ENCODE measurements at places on chromosomes 2 and 18. TPM values are rescaled to one million over a fixed set of nuclear protein-coding genes. Genes with fewer than 3 reads are reported as not detected.

SP3 gene
- 147 TPM for total RNA-seq

DNA sequence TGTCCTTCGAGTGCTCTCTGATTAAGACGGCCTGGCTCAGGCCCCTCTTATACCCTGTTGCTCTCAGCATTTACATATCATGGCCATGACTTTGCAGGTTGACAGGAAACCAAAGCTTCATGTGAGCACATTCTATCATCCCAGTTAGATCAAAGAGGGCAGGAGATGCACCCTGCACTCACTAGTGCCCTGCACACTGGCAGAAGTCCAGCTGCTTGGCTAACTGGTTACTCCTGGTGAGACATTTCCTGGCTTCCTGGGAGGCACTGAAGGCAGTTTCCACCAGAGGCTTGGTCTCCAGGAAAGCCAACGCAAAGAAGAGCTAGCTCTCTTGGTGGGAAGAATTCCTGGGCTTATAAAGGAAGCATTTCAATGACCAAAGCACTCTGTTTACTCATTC, 66.3 kb downstream of the LIPG start:
- no peak overlapping the region for H3K27ac ChIP-seq
- H3K4me3 ChIP-seq, result no peak overlapping the region
- peaks cover 9% of the 10 kb centered on the region for H3K4me1 ChIP-seq
- H3K36me3 ChIP-seq, result no peaks in the 10 kb centered on the region

GRCh38 chr2:215611609-215612386, 175.9 kb upstream of the FN1 start:
- H3K27me3 ChIP-seq, result no peaks in the 10 kb centered on the region
- H3K36me3 ChIP-seq, result no peaks in the 10 kb centered on the region
- no peak overlapping the region for H3K27ac ChIP-seq
- no peaks in the 10 kb centered on the region for H3K4me1 ChIP-seq

MC2R gene
- not detected for total RNA-seq

DNA sequence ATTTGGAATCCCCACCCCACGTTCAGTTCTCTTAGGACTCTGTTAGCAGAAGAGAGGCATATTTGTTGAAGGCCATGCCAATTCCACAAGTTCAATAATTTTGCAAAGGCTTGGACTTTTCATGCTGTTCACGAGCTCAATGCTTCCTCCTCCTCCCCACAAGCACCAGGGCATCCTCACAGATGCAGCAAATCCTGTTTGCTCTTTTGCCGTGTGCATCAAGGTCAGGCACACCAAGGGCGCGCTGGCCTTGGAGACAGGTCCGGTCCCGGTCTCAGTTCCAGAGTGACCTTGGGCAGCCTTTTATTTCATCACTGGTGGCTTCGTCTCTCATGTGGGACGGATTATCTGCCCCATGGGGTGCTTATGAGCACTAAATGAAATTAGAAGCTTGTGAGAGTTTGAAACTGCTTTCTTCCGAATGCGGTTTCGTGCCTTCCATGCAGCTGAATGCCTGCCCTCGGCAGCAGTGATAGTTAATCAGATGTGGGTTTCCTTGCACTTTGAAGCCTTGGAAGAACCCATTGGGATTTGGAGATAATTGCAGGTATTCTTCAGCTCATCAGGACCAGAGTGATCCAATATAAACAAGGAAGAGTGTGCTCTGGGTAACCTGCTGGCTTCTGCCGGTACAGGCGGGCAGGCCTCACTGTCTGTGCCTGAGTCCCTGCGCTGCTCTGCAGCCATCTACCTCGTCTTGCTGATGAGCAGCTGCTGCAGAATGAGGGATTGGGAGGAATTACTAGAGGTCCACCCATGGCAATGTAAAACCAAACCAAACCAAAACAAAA, 140.8 kb downstream of the SH3BP4 start:
- H3K27me3 ChIP-seq, result no peaks in the 10 kb centered on the region
- no peak for DNase-seq
- peaks cover 10% of the 10 kb centered on the region for H3K4me1 ChIP-seq
- no peaks in the 10 kb centered on the region for H3K36me3 ChIP-seq
- H3K4me3 ChIP-seq, result no peak overlapping the region

DNA sequence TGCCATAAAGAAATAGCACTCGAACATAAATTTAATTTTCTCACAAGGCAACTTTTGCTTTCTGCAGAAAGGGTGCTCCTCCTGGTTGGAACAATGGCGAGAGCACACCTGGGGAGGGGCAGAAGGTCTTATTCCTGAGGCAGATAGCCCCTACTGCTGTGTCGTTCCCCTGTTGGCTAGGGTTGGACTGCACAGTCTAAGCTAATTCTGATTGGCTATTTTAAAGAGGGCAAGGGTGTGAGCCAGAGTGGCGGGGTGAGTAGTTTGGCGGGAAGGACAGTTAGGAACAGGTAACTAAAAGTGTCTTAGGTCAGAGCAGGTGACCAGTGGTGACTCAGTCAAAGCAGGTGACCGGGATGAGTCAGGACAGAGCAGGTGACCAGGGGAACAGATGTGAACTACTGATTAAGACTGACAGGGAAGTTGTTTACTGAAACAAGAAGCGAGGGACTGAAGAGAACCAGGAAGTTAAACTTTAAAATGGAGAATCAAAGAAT, 49.7 kb upstream of the AGAP1 start:
- H3K36me3 ChIP-seq, result no peaks in the 10 kb centered on the region
- peaks cover 9% of the 10 kb centered on the region for H3K27me3 ChIP-seq
- H3K27ac ChIP-seq, result no peak overlapping the region
- H3K4me1 ChIP-seq, result no peaks in the 10 kb centered on the region
- no peak for DNase-seq
